ENCODE measurements at places on chromosomes 2 and 18.

GRCh38 chr2:115396579-115396978 is 954.1 kb downstream of the DPP10 start:
- no peak for DNase-seq

- peak; percentile 86 for DNase-seq
These were observed at the start of gene WDR75 for GRCh38 chr2:189440947-189441708. TSS of gene WDR75 (plus strand) at chr2:189441474. CDS start at chr2:189441493, 19 bp downstream.

DNA sequence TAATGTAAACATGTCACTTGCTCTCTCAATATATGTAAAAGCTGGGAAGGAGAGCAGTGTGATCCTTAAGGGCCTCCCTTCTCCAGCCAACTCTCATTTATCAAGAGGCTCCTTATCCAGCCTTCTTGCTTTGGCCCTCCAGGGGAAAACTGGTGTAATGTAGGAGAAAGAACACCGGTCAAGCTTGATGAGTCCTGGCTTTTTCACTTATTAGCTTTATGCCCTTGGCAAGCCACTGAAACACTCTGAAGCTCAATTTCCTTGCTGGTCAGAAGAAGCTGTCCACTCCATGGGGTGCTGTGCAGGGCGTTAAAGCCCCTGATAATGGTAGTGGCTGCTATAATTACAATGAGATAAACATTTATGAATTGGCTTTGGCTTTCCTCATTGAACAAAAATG is 251.2 kb upstream of the RBBP8 start:
- DNase-seq: no peak

GRCh38 chr2:26723991-26724750 is 31.6 kb downstream of the KCNK3 start:
- DNase-seq: no peak

DNA sequence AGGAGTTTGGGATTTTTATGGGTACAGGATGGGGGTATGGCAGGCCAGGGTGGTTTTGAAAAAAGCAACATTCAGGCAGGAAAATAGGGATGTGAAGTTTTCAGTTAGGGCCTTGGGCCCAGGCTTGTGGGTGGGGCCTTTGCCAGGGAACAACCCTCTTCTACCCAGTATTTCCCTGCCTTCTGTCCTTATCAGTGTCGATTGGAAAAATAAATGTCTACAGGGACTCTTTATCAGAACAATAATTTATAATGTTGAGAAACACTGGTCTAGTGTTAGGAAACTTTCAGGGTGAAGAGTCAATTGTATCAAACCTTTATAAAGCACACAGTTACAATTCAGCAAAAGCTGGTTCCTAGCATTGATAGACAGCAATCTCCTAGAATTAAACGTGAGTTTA is 214.1 kb upstream of the NABP1 start:
- no peak for DNase-seq

DNA sequence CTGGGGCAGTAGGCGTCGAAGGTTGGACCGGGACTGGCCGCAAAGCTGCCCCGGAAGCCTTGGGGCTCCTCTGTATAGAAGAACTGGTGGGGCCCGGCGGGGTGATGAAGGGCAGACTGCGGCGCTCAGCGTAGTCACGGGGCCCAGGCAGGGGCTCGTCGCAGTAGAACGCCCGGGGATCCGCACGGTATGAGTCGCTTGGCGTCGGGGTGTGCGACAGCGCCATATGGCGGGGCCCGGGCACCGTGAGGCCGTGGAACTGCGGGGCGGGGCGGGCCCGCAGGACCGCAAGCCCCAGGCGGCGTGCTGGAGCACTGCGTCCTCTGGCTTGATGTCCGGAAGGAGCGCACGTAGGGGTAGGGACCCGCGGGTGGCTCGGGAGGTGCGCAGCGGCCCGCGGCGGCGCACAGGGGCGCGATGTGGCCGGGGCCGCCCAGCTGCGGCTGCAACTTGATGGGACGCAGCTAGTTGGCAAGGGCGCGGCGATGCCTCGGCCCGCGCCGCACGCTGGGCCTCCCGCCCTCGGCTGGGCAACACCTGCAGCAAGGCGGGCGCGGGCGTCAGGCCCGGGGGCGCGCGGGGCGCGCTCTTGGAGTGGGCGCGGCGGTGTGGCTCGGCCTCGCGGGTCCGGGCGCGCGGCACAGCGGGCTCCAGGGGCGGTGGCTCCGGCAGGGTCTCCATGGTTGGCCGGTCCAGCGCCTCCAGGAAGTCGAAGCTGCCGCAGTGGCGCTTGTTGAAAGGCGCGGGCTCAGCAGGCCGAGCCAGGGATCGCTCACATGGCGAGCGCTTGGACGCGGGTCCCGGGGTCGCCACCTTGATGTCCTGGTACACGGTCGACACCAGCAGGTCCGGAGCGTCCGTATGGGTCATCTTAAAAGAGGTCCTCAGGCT is 251.4 kb downstream of the ANKRD30B start:
- peak; percentile 26 for DNase-seq

DNA sequence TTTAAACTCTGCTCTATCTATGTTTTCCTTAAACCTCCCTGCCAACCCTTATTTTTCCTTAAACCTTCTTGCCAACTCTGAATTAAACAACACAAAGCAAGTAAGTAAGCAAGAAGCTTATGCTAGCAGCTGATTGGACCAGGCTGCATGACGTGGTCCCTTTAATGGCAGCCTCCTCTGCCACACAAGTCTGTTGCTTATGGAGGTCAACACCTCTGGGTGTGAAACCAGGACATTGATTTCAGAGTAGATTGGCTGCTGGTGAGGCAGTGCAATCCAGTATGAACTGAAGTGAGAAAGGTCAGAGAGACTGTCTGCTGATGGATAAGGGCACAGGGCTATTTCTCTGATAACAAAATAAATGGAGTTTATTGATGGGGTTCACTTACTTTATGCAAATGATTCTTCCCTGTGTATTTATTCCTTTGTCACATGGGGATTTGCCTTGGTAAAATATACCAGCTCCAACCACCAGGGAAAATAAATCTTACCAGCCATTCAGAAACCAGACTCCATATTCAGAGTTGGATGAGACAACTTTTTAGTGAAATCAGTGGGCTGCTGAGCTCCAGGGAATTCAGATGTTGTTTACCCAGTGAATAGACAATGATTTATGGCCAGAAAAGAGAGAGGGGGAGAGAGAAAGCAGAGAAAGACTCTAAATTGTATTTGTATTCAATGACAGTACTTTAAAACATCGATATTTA is 112.2 kb upstream of the NCKAP5 start:
- no peak for DNase-seq

DNA sequence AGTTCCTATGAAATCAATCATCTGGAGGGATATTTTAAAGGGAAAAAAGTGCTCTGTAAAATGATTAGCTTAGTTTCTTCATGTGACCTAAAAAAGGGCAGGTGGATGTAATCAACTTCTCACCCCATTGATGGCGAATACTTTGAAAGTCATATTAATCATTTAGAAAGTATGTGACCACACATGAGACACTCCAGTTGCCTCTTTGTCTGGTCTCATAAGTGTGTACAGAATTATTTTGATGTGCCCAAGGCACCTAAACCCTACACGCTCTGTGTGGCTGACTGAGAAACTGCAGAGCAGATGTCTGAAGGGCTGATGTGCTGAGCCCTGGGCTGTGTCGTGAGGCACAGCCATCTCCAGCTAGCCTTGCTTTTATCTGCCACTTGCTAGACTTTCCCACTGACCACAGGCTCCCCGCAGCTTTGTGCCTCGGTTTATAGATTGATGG is 26.9 kb downstream of the SGPP2 start:
- DNase-seq: no peak

DNA sequence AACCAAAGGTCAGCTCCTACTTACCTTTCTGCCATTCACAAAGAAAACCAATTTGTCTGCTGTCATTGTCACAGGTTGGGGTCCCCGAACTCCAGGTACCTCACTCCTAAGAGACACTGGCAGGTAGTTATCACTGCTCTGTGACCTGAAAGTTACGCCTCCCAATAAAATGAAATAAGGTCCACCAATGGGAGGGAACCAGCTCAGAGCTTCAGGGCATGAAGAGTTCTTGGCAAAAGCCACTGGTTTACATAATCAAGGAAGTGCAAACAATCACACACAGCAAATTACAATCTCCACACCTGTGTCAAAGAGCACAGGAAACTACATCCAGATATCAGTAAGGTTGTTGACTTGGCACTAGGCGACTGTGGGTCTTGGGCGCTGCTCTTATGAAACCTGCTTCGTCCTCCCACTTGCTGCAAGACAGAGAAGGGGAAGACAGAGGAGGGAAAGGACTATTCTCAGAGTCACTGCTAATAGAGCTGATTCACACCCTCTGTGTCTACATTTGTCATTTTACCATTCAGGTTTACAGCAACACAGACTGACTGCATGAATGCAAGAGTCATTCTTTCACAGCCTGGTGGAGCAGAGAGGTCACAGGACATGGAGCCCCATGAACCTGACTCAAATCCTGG is at the start of gene XDH:
Gene XDH (minus strand): TSS at position 142 of the 641 bp plus-strand sequence. CDS start 76 bp downstream, at position 66.
- no peak for DNase-seq

DNA sequence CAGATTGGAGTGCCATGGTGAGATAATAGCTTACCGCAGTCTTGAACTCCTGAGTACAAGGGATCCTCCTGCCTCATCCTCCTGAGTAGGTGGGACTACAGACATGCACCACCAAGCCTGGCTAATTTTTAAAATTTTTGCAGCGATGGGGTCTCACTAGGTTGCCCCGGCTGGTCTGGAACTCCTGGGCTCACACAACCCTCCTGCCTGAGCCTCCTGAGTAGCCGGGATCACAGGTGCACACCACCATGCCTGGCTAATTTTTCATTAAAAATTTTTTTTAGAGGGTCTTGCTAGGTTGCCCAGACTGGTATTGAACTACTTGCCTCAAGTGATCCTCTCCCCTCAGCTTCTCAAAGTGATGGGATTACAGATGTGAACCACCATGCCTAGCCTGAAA is 27.8 kb downstream of the RAB31 start:
- DNase-seq: no peak

DNA sequence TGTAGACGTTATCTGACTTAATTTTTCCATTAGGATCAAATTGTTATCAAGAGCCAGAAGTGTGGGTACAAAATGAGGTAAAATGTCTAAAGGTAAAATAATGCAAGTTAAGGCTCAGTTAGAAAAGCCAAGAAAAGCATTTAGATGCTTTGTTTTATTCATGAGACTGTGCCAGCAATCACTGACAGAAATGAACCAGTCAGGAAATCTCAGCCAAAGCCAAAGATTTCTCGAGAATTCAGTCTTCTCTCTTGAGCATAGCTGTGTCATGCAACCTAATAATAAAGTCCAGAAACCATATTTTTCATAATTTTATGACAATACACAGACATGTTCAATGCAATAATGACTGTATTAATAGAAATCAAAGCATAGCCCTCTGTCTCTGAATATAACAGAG is 43.5 kb upstream of the ZNF397 start:
- DNase-seq: no peak

DNA sequence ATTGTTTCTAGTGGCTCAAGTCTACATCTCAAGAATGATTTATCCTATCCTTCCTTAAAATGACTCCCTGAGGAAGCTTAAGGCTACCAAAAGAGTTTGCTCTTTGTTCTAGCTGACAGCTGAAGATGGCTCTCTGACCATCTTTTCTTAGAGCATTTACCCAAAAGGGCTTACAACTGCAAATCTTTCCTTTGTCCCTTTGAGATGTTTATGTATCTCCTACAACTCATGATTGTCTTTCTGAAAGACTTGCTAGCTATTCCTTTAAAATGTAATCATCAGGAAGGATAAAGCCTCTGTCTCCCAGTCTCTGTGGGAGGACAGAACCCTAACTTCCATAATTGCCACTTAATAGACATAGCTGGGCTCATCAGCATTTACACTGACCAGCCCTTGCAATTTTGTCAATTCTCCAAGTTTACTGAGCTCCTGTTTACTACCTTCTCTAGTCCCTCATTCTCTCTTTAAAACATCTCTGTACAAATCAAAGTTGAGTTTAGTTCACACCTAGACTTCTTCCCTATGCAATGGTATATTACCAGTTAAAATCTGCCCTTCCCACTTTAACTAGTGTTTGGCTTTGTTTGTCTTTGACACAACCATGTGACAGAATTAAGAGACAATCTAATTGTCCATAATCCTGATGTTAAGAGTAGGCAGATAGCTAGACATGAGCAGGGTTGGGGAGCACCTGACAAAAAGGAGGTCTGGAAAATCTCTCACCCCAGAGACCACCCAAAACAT is 188.2 kb downstream of the PTH2R start:
- no peak for DNase-seq

- DNase-seq: no peak
These were observed 176.7 kb downstream of the ST6GAL2 start for GRCh38 chr2:106709229-106709628.

GRCh38 chr2:167424221-167424620 is 535.9 kb downstream of the XIRP2 start:
- DNase-seq: no peak

DNA sequence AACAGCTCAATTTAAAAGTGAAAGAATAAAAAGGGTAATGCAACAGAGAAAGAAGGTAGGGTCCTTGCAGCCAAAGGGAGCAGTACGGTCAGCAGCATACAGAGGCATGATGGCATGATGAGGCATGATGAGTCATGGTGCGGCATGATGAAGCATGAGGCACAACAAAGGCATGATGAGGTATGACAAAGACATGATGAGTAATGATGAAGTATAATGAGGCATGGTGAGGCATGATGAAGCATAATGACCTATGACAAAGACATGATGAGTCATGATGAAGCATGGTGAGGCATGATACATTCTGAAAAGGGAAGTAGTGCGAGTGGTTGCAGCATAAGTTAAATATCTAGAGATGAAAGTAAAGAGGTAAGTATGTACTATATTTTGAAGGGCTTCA is 673.2 kb downstream of the TMEM182 start:
- DNase-seq: no peak

GRCh38 chr2:136183097-136183496 is 65.1 kb upstream of the CXCR4 start:
- no peak for DNase-seq

- DNase-seq: no peak
These were observed 62.7 kb downstream of the ACVR1 start for GRCh38 chr2:157813467-157813866.

DNA sequence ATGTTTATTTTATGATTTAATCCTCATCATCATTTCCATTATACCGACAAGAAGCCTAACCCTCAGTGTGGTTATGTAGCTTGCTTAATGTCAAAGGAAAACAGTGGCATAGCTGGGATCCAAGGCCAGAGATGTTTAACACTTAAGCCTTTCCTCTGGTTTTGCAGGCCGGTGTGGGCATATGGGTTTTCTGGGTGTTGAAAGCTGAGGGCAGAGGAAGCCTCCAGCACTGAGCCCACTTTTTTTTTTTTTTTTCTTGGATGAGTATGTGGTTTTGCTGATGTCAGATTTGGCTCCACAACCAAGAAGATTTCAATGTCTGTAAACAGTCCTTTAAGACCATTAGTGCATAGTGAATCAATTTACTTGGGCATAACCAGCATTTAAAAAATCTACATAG is 41.3 kb downstream of the LHCGR start:
- no peak for DNase-seq

Data from endothelial cell (in vitro differentiated cells).